ENCODE measurements at places on chromosomes 7 and 10.

DNA sequence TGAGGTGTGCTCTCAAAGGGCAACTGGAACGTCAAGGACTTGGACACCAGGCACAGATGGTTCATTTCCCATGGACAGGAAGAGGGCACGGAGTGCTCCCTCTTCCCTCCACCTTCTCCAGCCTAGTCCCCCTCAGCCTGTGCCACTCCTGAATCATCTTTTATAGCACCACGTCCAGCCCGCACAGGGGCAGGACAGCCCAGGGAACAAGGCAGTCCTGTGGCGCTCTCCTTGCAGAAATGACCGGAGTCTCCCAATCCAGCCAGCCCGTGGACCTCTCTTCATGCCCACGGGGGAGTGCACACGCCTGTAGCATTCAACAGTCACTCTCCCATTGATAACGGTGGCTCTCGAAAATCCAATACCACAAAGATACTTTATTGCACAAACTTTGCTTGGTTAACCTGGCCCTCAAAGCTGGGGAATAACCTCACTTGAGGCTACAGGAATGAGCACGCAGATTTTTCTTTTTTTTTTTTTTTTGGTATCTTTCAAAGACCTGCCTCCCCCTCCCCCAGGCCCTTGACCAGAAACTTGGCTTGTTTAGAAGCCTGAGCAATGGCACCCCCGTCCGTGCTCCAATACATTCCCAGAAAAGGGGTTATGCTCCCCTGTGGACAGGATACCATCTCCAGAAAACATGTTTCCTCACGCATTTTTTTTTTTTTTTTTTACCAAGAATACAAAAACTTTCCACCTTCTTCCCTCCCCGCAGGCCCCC is 733 bp downstream of the PRKCQ start:
- DNase-seq, result no peak

GRCh38 chr7:155468785-155469148 is 10.8 kb downstream of the EN2 start:
- DNase-seq, result no peak

- DNase-seq, result no peak
These were observed 569 bp downstream of the SLC26A5 start for GRCh38 chr7:103445228-103446048.

DNA sequence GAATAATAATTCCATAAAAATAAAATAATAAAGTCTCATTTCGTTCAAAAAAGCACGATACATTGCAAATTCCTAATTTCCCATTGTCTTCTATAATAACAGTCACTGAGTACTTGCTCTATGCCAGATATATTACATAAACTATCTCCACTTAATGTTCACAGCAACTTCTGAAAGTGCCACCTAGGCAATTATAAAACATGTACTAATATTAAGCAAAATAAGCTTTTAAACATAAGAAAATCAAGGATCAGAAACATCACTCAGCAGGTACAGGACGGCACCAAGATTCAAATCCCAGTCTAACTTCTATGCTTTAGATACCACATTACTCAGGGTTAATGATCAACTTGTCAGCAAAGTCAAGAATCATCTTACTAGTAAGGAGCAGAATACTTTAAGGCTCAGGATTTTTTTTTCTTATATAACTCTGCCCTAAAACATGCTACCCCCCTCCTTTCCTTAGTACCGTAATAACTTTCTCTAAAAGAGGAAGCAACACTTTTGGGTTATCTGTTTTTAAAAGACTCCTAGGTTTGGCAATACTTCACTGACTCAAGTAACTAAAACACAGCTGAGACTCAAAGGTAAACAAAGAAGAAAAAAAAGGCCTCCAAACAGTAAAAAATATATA is 51.3 kb downstream of the USP6NL start:
- DNase-seq, result no peak

- no peak for DNase-seq
These were observed 151.6 kb downstream of the EMX2 start for GRCh38 chr10:117694190-117694589.

DNA sequence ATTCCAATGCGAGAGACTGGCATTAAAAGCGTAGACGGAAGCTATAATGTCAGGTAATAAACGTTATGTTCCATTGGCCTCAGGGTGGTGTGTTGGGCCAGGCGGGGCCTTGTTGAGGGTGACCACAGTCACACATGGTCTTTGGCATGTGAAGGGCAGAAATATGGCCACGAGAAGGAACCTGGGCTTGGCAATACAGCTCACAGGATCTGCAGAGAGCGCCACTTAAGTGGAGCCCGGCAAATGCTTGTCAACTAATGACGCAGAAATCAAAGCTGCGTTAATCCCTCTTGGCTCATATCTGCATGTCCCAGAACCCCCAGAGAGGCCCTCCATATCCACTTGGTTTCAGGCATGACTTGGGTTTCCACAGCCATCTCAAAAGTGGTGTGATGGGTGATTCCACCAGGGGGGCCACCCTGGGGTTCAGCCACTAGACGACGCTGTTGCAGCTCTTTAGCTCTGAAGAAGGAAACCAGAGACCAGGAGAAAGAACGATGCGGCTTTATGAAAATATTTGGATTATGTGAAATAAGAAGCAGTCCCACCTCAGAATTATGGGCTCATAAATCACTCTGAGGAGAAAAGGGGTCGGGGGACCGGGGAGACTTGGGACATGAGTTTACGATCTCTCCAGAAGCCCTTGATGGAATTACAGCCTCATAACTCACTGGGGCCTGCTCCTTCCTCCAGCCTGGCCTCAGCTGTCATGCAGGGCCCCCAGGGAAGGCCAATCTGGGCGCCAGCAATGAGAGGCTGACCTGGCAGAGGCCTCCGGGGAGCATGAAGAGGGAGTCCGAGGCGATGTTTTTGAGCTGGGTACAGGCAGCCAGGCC is 462.5 kb downstream of the PLXNA4 start:
- DNase-seq, result no peak

DNA sequence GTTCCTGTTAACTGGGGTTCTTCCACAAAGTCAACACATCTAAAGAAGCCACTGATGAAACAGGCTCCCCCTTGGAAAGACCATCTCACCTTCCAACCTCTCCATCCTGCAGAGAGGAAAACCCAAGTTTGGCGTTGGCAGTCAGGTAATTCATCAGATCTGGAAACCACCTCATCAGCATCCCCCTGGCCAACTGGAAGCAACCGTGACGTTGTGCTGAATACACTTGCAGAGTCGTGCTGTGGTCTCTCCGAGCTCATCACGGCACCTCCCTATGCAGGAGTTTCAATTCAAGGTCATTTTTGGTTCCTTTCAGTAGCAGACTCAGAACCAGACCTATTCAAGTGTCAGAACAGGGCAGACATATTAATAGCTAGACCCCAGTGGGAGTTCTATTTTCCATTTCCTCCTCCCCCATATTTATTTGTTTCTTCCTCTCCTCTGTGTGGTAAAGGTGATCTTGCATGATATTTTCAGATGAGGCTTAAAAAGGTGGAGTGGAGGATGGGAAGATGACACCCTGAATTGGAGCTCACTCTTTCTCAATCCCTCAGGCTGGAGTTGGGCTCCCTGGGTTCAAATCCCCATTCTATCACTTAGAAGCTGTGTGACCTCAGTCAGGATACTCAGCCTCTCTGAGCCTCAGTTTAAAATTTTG is 149.1 kb upstream of the ADO start:
- no peak for DNase-seq

Measured in type B pancreatic cell (in vitro differentiated cells).